ENCODE measurements at places on chromosomes 12 and 14.

DNA sequence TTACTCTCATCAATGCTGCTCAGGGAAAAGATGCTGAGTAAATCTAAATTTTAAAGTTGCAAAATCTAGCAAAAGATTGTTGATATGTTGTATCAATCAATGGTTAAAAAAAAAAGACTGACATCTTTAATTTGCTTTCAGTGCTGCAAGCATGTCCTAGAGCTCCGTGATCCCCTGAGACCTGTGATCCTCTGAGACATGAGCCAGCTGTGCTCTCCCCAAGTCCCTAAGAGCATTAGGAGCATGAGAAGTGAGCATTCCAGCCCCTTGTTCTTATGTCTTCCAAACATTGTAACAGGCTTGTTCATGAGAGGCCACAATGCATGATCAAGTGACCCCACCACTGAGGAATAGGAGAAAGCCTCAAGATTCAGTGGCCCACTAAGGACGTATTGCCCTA lies 116.6 kb downstream of the DAD1 start:
- DNase-seq, result no peak

DNA sequence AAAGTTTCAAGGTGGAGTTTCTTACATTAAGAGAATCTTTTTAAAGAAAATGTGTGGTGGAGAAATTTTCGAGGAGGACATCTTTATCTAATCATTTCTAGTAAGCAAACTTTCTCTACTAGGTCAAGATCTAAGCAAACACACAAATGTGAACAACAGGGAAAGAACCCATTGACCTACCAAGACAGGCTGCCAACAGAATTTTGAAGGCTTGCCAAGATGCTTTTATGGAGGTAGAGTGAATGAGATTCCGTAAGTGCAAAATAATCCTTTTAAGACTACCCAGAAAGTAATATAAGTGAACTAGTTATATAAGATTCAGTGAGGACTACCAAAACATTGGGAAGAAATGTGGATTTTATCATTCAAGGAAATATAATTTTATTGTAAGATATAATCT lies 357.1 kb upstream of the PDE3A start:
- no peak for DNase-seq

GRCh38 chr12:56894698-56895368 lies 39.4 kb downstream of the SDR9C7 start:
- DNase-seq, result no peak

DNA sequence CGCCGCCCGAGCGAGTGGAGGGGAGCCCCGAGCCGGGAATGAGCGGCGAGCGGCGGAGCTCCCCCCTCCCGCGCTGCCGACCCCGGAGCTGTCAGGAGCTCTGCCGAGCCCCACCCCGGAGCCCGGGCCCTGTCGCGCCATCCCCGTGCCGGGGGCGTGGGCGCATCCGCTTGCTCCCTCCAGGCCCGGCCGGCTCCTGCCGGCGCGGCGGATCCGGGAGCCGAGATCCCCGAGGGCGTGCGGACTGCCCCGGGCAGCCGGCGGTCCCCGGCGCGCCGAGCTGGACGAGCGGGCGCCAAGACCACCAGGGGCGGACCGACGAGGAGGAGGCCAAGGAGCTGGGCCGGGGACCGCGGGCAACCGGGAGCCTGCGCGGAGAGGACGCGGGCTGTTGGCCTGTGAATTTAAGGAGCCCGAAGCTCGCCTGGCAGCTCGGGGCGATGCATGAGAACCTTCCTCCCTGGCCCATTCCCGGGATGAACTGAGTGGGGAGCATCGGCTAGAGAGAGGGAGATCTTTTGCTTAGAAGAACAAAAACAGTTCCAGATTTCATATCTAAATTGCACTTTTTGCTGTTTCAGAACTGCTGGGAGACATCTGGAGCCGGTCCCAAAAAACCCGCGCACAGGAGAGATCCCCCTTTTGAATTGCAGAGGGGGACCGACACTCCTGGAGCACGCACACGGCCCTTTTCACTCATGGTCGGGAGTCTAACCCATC lies 2.0 kb downstream of the PTHLH start:
- no peak for DNase-seq

DNA sequence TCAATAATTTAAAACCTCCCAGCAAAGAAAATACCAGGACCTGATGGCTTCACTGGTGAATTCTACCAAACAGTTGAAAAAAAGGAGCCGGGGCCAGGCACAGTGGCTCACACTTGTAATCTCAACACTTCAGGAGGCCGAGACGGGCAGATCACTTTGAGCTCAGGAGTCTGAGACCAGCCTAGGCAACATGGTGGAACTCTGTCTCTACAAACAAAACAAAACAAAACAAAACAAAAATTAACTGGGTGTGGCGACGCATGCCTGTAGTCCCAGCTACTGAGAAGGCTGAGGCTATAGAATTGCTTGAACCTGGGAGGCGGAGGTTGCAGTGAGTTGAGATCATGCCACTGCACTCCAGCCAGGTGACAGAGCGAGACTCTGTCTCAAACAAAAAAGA lies 13.7 kb upstream of the TROAP start:
- DNase-seq, result no peak

DNA sequence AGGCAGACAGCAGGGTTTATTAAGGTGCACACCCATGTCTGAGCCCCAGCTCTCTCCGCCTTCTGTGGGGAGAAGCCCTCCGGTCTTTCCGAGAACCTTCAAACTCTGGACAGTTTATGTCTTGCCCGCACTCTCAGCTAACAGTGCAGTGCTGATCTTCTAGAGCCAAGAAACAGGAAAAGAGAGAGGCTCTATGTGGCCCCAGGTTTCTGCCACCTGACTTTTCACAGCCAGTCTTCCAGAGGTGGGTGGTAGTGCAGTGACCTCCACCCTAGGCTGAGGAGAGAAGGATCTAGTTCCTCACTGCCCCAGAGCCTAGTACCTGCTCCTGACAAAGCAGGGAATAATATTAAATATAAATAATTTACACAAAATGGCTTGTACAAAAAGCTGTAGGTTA lies 4.0 kb upstream of the SLC22A17 start:
- no peak for DNase-seq

- DNase-seq, result no peak
Observed at GRCh38 chr12:3669594-3669993, 83.3 kb downstream of the CRACR2A start.

- DNase-seq, result no peak
Observed at GRCh38 chr14:102696856-102697495, 80.3 kb upstream of the TRAF3 start.
